ENCODE measurements at places on chromosomes 16 and 17.

- no peak for DNase-seq
Observed at GRCh38 chr16:24571096-24571495, 31.7 kb downstream of the RBBP6 start.

- no peak for DNase-seq
Observed at GRCh38 chr16:85633438-85633743, 20.3 kb downstream of the GSE1 start.

DNA sequence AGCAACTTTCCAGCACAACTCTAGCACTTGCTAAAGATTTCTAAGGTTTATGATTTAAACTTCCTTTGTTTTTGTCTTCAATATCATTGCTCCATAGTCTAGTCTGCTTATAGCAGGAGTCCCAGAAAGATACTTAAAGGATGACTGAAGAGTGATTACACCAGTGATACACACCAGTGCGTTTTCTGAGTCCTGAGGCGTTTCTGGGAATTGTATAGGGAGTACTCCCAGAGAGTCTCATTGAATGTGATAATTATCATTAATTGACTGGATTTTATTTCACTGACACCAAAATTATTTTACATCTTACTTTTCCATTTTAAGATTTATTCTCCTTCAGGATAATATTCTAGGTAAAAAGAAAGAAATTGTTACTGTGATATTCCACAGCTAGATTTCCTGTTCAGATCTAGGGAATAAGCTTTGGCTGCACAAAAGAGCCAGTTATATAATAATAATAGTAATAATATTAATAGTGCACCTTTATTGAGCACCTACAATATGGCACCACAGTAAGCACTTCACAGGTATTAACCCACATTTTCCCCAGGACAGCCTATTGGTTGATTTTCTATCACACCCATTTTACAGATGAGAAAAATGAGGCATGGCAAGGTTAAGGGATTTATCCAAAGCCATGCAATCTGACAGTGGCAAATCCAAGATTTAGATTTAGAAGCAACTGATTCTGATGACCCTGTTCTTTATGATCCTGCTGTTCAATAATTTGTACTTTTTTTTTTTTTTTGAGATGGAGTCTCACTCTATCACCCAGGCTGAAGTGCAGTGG, 62.6 kb downstream of the IRX5 start:
- DNase-seq = no peak

DNA sequence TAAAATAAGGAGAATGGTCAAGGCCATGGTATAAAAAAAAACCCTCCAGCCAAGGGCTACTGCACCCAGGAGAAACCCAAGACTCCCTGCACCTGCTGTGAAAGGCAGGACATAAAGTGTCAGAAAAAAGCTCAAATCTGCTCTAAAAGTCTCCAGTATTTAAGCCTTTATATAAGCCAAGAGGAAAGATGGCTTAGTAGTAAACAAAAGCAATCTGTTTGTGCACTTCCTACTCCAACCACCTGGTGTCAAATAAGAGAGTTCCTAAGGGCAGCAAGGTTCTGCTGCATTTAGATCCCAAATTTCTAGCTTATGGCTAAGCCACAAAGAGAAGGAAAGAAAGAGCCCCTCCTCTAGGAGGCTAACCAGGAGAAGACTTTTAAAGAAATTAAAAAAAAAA, 20.6 kb downstream of the ACSM1 start:
- DNase-seq = no peak

- DNase-seq = no peak
Observed at GRCh38 chr17:81228834-81229665, 6.3 kb upstream of the CEP131 start.
